ENCODE measurements at places on chromosomes 4 and X.

DNA sequence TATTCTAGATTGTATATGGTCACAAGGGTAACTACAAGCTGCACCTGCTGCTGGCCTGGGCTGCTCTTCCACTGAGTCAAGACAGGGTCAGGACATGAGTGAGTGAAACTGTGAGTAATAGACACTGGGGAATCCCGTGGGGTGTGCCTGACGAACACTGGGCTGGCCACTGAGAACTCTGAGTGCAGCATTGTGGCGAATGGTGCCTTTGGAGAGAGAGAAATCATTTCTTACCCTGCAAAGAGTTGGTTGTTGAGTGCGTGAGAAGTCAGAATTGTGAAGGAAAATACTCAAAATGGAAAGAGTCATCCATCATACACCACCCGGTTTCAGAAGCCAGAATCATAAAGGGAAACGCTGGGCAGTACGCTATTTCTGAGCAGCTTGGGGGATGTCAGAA, 43.1 kb upstream of the LSM6 start:
- H3K4me1 ChIP-seq, result peaks cover 15% of the 10 kb centered on the region
- H3K4me3 ChIP-seq, result no peak overlapping the region
- no peaks in the 10 kb centered on the region for H3K36me3 ChIP-seq
- H3K27ac ChIP-seq, result no peak overlapping the region
- no peaks in the 10 kb centered on the region for H3K27me3 ChIP-seq

DNA sequence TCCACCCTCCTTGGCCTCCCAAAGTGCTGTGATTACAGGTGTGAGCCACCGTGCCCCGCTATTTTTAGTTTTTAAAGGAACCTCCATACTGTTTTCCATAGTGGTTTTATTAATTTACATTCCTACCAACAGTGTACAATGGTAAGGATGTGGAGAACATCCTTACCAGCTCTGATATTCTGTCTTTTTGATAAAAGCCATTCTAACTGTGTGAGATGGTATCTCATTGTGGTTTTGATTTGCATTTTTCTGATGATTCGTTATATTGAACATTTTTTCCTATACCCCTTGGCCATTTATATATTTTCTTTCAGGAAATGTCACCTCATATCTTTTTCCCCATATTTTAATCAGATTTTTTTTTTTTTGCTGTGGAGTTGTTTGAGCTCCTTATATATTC, 14.2 kb upstream of the TLR2 start:
- H3K27ac ChIP-seq, result no peak overlapping the region
- no peaks in the 10 kb centered on the region for H3K36me3 ChIP-seq
- no peak for DNase-seq
- no peaks in the 10 kb centered on the region for H3K4me1 ChIP-seq
- H3K4me3 ChIP-seq, result no peak overlapping the region
- H3K27me3 ChIP-seq, result no peaks in the 10 kb centered on the region

DNA sequence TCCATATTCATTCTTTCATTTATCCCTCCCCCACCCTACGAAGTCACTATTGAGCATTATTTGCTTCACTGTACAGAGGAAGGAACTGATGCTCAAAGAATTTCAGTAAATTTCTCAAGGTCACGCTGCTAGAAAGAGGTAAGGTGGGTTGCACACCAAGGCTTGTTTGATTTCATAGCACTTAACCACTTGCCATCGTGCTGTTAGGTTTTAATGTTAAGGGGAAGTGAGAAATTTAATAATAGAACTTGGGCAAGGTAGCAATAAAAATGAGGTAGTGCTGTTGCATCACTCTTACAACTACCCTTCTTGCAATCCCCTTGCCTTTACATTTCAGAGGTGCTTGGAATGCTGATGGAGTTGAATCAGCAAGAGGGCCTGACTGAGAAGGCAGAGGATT, 343.1 kb downstream of the MID1IP1 start:
- H3K27ac ChIP-seq, result no peak overlapping the region
- no peak overlapping the region for H3K4me3 ChIP-seq
- H3K27me3 ChIP-seq, result no peaks in the 10 kb centered on the region
- H3K36me3 ChIP-seq, result no peaks in the 10 kb centered on the region
- DNase-seq, result no peak

- H3K4me1 ChIP-seq, result peaks cover 45% of the 10 kb centered on the region
- no peaks in the 10 kb centered on the region for H3K36me3 ChIP-seq
- DNase-seq, result no peak
Observed at GRCh38 chrX:107736781-107737531, 38.6 kb downstream of the TSC22D3 start.

DNA sequence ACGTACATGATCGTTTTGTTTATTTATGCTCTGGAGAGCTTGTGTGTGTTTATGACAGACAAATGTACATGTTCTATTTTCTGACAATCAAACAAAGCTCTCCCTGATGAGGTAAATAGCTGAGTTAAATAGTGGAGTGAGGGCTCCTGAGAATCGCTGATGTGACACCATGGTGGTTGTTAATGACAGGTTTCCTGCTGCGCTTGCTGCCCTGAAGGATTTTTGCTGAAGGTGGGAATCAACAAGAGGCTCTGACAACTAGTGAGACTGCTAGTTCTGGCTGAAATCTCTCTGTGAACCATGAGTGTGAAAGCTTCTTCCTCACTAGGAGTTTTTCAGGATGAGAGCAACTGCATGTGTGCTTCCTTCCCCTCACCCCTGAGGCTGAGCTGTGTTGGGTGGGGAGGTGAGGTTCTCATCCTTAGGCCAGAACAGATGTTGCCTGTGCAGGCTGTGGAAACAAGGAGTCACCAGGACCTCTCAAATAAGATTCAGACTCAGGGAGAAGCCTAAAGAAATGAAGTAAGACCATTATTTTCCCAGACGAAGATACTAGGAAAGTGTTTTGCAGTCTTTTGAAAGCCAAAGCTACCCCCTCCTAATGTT, 173.4 kb upstream of the JADE1 start:
- H3K4me1 ChIP-seq, result peaks cover 13% of the 10 kb centered on the region
- H3K4me3 ChIP-seq, result no peak overlapping the region
- H3K27ac ChIP-seq, result peak overlapping the region; percentile 37

- no peaks in the 10 kb centered on the region for H3K4me1 ChIP-seq
- no peaks in the 10 kb centered on the region for H3K27me3 ChIP-seq
- no peak for DNase-seq
- H3K36me3 ChIP-seq, result no peaks in the 10 kb centered on the region
- H3K4me3 ChIP-seq, result no peak overlapping the region
Observed at GRCh38 chr4:140595065-140595464, 26.3 kb upstream of the UCP1 start.

DNA sequence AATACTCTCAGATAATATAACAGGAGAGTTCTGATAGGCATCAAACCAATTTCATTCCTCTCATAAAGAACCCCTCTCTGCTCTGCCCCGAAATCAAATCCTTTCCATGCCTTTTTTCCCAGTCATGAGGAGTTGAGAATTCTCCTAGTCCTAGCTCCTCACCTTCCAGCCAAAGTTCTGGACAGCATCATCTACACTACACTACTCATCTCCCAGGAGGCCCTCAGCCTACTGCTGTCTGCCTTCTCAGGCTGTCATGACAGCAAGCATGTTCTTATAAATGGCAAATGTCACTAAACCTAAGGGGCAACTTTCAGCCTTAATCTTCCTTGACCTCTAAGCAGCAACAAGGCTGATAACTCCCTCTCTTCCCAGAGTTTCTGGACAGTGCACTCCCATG, 26.6 kb downstream of the MAPK10 start:
- DNase-seq, result no peak
- no peaks in the 10 kb centered on the region for H3K36me3 ChIP-seq
- H3K27me3 ChIP-seq, result no peaks in the 10 kb centered on the region
- H3K4me1 ChIP-seq, result peaks cover 4% of the 10 kb centered on the region
- H3K27ac ChIP-seq, result no peak overlapping the region

- no peaks in the 10 kb centered on the region for H3K36me3 ChIP-seq
- no peak overlapping the region for H3K27ac ChIP-seq
Observed at GRCh38 chr4:35993606-35994005, 250.7 kb downstream of the ARAP2 start.

GRCh38 chrX:105565856-105566255, 256.5 kb upstream of the NRK start:
- no peaks in the 10 kb centered on the region for H3K27me3 ChIP-seq
- no peak for DNase-seq
- no peaks in the 10 kb centered on the region for H3K4me1 ChIP-seq
- no peak overlapping the region for H3K4me3 ChIP-seq
- no peak overlapping the region for H3K27ac ChIP-seq
- no peaks in the 10 kb centered on the region for H3K36me3 ChIP-seq

DNA sequence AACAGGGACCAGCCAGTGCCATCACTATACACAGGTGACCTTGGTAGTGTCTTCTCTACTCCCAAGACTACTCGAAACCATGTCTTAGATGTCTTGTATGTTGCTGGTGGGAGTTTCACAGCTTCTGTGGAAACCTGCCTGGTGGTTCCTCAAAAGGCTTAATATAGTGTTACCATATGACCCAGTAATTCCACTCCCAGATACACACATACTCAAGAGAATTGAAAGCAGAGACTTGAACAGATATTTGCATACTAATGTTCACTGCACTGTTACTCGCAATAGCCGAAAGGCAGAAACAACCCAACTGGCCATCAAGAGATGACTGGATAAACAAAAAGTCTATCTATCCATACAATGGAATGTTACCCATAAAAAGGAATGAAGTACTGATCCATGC, 3.1 kb downstream of the TFDP3 start:
- H3K4me3 ChIP-seq, result no peak overlapping the region
- DNase-seq, result no peak
- H3K27ac ChIP-seq, result no peak overlapping the region
- H3K4me1 ChIP-seq, result no peaks in the 10 kb centered on the region

DNA sequence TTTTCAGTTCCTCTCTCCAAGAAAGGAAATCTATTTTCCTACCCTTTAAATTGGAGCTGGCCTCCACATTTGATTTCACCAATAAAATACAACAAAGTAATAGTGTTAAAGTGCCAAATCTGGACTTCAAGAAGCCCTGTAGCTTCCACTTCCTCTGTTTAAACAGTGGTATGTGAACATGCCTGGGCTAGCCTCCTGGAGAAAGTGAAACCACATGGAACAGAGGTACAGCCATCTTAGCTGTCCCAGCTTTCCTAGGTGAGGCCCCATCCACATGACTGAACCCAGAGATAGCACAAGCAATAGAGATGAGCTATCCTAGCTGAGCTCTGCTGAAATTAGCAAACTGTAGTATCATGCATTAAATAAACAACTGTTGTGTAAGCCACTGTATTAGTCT, 131.8 kb upstream of the VCX start:
- H3K4me3 ChIP-seq, result no peak overlapping the region
- no peak overlapping the region for H3K27ac ChIP-seq
- H3K27me3 ChIP-seq, result no peaks in the 10 kb centered on the region
- no peaks in the 10 kb centered on the region for H3K4me1 ChIP-seq

- H3K4me1 ChIP-seq, result peaks cover 42% of the 10 kb centered on the region
- no peak for DNase-seq
- no peaks in the 10 kb centered on the region for H3K36me3 ChIP-seq
- no peak overlapping the region for H3K4me3 ChIP-seq
Observed at GRCh38 chr4:121698236-121698671, 1.5 kb upstream of the ANXA5 start.

GRCh38 chr4:16213121-16213520, 13.2 kb downstream of the TAPT1 start:
- no peak overlapping the region for H3K4me3 ChIP-seq
- H3K4me1 ChIP-seq, result no peaks in the 10 kb centered on the region
- H3K36me3 ChIP-seq, result no peaks in the 10 kb centered on the region
- DNase-seq, result no peak
- no peak overlapping the region for H3K27ac ChIP-seq
- no peaks in the 10 kb centered on the region for H3K27me3 ChIP-seq

- H3K4me1 ChIP-seq, result no peaks in the 10 kb centered on the region
- no peaks in the 10 kb centered on the region for H3K36me3 ChIP-seq
- no peak for DNase-seq
- no peaks in the 10 kb centered on the region for H3K27me3 ChIP-seq
- H3K4me3 ChIP-seq, result no peak overlapping the region
- H3K27ac ChIP-seq, result no peak overlapping the region
Observed at GRCh38 chr4:47270201-47270888, 193.2 kb downstream of the COMMD8 start.

DNA sequence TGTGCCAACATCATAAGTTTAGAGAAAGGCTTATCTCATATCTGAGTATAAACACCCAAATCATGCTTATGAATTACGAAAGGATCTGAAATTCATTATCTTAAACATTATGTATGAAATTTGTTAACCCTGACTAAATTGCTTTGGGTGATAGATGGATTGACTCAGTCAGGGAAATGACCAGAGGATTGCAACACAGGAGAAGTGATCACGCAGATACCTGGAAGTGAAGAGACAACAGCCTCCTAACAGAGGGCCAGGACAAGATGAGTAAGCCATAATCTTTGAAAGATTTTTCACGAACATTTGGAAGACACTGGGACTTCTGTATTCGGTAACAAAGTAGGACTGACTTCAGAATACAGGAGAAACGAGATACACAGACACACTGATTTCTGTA, 363.4 kb downstream of the DMD start:
- no peak for DNase-seq
- H3K4me1 ChIP-seq, result no peaks in the 10 kb centered on the region
- no peak overlapping the region for H3K4me3 ChIP-seq
- H3K27me3 ChIP-seq, result no peaks in the 10 kb centered on the region

DNA sequence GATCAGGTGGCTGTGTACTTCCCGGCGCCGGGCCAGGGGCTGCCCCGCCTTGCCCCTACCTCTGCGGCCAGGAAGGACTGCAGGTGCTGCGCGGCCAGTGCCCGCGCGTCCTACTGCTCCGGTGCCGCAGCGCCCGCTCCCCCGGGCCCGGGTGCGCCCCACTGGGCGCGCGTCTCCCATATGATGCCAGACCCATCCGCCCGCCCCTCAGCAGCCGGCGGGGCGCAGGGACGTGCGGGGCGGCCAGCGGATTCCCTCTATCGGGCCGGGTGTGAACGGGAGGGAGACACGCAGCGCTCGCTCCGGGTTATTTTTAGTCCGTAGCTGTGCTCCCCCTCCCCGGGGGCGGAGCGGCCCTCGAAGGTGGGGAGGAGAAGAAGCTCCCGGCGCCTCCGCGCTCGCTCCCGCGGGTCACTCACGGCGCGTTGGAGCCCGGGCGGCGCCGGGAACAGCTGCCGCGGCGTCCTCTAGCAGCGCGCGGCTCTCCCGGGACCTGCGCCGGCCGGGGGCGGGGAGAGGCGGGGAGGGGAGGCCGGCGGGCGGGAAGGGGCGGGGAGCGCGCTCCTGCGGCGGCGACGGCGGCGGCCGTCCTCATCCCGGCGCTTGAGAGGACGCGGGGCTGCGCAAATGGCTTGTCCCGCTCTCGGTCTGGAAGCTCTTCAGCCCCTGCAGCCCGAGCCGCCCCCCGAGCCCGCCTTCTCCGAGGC, 103.6 kb downstream of the UCHL1 start:
- peaks cover 30% of the 10 kb centered on the region for H3K4me1 ChIP-seq
- peak overlapping the region; percentile 38 for H3K27ac ChIP-seq
- no peaks in the 10 kb centered on the region for H3K36me3 ChIP-seq
- peak overlapping the region; percentile 92 for H3K4me3 ChIP-seq
- DNase-seq, result no peak
- H3K27me3 ChIP-seq, result no peaks in the 10 kb centered on the region
